Foreskin keratinocyte (primary cell): ENCODE measurements at places on chromosomes 1 and 21.

DNA sequence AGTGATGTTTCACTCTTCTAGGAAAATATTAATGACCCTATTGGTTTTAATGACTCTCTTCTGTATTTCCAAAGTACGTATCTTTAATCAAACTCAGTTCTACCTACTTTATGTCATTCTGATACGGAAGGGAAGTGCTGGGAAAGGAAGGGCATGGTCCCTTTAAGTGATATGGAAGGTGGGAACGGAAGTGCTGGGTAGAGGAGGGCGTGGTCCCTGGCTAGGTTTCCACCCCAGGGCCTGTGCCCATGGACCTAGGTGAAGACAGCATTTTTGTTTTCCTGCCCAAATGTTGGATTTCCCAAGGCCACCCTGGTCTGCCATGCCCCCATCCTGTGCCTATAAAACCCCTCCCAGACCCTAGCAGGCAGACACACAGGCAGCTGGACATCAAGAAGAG, 24.0 kb downstream of the RGS4 start:
- DNase-seq: no peak

GRCh38 chr1:26368006-26368405, 4.5 kb downstream of the ZNF683 start:
- no peak for DNase-seq

DNA sequence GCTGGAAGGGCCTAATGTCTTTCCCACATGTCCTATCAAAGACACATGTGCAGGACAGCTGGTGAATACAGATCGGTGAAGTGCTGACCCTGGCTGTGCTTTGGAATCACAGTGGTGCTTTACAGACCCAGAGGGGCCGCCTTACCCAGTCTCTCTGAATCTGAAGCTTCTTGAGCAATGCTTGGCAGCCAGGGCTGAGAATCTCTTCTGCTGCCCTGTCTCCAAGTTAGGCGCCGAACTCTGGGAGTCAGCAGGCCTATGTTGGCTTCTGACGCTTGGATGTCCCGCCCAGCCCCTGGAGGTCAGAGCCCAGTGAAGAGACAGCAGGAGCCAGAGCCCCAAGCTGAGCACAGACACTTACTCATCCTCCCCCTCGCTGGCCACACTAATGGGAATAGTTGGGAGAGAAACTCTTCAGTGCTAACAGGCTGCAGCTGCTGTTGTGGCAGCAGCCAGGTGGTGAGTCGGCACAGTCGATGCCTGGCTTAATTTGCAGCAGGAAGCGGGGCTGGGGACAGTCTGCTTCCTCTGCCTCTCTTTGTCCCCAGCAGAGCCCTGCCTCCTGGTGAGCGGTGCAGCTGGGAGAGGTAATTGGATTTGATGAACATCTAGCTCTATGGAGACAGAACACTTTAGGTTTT, 68.1 kb downstream of the URB2 start:
- no peak for DNase-seq

DNA sequence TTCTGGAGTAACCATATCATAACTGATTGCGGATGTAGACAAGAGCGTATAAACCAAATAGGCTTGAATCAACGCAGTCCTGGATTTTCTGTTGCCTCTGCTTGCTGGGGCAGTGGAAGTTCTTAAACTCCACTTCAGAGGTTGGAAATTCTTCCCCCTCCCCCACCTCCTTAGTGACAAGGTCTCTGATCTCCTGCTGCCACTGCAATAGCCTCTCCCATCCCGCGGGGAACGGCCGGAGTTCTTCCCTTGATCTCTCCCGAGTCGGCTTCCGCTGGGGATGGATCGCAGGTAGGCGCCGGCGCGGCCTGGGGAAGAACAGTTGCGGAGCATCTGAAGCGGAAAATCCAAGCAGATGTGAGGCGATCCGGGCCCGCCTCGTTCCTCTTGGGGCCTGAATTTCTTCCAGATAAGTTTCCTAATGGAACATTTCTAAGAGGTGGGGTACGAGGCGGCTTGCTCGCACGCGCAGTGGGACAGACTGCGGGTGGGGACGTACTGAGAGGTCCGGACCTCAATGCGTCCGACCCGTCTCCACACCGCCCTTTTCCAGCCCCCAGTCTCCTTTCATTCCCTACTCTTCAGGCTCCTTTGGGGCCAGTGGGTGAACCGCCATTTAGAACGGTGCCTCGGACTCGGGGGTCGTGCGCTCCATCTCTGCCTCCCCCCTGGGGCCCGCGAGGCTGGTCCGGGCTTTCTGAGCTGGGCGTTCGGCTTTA, 3.1 kb upstream of the SIM2 start:
- DNase-seq: no peak

DNA sequence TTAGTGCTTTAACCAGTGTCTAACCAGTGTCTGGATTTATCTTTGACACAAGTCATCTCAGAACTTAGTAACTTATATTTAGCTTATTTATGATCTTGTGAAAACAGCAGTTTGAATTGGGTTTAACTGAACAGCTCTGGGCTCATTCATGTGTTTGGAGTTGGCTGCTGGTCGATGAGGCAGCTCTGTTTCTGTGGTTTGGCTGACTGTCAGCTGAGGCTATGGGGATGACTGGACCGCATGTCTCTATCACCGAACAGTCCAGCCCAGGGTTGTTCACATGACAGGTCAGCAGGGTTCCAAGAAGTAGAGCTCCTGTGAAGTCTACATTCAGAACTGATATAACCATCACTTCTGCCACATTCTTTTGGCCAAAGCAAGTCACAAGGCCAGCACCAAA, 29.1 kb upstream of the C21orf91 start:
- DNase-seq: peak; percentile 58

DNA sequence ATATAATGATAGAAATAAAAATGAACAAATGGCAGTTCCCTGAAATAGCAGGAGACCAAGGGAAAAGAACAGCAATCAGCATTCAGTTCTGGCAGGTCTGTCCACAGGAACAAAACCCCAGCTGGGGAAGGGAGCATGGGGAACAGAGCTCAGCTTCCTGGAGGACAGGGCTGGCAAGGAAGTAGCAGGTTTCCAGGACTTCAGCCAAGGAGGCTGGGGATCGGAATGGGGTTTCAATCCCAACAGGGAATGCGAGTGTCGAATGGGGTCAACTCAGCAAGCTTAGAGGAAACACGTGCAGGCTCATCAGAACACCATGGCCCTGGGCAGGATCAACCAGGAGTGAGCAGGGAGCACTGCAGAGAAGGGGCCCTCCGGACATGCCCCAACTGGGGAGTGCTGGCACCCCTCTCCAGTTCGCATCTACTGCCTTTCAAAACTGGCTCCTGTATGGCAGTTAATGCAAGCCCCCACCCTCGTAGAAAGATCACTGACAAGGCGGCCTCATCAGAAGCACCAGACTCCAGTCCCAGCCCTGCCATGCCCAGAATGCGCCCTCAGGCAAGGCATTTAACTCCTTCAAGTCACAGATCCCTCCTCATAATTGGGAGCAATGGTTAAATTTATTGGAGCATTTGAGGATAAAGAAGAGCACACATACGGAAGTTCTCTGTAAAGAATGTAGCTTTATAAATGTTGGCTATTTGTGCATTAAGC, 72.4 kb downstream of the SEC16B start:
- no peak for DNase-seq

DNA sequence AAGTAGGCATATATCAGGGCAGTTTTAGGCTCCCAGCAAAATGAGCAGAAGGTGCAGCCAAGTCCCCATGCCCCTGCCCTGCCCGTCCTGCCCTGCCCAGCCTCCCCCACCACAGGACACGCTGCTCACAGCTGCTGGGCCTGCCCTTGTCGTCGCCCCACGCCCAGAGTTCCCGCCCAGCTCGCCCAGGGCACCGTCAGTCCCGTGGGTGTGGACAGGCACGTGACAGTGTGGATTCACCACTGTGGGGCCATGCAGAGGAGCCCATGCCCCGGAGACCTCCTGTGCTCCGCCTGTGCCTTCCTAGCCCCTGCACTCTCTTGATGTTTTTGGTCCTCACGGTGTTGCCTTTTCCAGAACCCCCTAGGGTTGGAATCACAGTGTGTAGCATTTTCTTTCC, 7.0 kb downstream of the FAAP20 start:
- no peak for DNase-seq

DNA sequence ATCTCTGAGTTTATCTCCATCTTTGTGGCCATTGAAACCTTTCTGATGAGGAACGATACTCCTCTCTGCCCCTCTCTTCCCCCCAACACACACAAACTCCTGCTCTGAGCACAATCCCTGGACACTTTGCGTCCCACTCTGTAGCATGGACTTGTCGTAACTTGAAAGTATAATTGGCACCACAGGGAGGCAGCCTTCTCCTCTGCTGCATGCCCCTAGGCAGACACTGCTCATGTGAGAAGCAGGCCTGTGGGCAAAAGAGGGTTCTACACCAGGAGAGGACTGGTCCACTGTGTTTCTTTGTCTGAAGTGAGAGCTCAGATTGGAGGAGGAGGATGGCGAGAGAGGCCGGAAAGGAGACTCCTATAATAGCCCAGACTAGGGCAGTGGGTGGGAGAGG, 3.8 kb upstream of the PARS2 start:
- DNase-seq: peak; percentile 7

DNA sequence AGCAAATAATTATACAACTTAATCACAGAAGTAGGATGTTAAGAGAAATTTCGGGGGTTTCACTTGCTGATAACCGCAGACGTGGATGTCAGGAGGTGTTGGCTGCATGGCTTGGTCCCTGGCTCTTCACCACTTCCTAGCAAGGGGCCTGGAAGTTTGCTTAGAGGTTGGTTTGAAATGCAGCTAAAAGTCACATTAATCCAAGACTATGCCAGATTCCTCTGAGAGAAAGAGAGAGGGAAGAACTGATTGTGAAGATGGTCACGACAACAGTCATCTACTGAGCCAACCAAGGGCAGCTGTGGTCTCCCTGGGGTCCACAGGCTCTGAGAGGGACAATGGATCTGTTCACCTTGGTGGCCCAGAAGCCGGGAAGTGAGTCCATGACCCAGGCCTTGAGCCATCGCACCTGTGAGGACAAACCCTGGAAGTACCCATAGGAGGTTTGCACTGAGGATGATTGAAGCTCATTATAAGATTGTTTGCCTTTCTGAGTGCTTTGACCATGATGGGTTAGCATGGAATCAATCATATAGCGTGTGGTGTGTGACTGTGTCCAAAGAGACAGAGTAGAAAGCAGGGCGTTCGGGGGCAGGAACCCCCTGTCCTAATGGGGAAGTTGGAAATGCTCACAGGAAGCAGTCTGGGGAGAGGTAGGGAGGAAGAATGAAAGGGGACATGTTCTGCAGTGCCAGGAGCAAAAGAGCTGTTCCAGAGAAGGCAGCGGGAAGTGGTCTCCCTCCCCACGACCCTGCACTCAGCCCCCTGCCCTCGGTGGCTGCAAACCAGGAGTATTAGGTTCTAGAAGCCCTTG, 47.1 kb downstream of the UMODL1 start:
- no peak for DNase-seq

DNA sequence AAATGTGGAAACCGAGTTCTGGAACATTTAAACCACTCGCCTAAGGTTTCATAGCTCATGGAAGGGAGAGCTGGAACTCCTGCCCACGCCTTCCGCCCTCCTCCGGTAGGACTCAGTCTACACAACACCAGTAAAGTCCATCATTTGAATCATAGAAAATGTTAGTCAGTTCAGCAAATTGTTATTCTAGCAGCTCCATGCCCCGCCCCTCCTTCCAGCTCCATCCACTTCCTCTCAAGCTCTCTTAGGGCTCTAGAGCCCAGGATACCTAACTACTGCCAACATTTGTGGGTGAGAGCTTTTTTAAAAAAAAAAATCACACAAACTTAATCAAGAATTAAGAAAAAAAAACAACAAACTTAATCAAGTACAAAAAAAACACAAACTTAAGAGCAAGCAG, 121.8 kb downstream of the TBX15 start:
- DNase-seq: no peak

DNA sequence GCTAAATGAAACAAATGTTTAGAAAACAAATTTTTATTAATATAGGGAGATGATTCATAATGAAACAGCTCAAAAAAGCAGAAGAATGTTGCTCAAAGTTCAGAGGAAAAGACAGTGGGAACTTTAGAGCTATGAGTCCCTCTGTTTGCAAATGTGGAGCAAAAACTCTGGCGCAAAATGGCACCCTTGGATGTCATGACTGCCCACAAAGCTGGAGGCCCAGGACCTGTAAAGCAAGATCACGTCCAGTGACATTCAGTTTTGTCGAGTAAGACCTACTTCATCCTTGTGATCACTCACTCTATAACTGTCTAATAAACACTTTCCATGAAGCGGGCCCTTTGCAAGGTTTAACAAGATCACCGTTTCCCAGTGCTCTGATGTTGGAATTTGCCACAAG, 9.1 kb upstream of the EXO1 start:
- DNase-seq: no peak

DNA sequence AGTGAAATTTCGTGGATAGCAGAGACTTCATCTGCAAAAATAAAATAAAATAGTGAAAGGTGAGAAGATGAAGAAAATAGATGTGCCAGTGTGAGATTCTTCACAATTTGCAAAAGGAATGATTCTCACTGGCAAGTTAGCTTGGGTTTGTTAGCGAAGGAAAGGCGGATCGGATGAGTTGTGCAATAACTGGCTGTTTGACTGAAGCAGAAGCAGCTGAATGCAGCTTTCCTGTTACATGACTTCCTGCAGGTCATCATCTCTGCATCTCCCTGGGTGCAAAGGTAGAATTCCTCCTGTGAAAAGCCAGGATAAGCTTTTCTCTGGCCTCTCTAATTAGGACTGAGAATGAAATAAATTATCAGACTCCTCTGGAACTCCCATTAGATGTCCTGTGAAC, 263.1 kb upstream of the CHRM3 start:
- DNase-seq: no peak

DNA sequence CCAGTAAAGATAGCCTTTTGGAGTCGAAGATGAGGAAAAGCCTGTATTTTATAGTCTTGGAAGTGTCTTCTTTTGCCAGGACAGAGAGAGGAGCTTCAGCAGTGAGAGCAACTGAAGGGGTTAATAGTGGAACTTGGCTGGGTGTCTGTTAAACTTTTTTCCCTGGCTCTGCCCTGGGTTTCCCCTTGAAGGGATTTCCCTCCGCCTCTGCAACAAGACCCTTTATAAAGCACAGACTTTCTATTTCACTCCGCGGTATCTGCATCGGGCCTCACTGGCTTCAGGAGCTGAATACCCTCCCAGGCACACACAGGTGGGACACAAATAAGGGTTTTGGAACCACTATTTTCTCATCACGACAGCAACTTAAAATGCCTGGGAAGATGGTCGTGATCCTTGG, at the start of gene VCAM1:
VCAM1 (plus strand) TSS at position 253 of the 400 bp plus-strand sequence; CDS start at position 372, 119 bp downstream.
- no peak for DNase-seq

DNA sequence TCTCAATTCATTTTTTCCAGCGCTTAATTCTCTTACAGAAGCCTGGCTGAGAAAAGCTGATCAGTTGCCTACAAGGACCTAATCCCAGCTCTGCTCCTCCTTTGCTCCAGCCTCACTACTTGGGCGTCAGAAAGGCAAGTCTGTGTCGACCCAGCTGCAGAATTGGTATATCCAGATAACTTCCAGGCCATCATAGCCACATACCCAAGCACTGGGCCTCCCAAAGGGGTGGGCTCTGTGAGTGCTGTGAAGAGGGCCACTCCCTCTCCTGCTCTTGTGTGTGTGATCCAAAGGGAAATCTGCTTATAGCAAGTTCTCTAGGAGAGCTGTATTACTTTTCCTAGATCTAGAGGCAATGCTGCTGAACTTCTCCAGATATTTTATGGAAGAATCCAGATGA, 18.1 kb downstream of the LMOD1 start:
- no peak for DNase-seq
